ENCODE measurements at places on chromosomes 7 and 10.

- DNase-seq = no peak
These were observed 82.3 kb upstream of the GTF2I start for GRCh38 chr7:74575083-74575784.

DNA sequence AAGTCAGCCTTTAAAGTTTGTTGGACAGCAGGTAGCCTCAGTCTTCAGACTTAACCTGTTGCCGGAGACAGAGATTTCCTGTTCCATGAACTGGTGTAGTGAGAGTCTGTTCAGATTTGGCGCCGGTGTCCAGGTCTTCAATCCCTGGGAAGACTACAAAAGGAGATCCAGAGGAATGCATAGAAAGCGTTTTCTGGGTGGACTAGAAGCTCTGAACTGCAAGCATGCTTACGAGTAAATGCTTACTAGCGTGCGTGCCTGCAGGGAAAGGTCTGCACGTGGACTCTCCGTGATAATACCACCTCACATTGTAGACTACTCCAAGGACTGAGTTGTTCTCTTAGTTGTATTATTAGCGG is 878 bp downstream of the GLRX3 start:
- DNase-seq = no peak

- no peak for DNase-seq
These were observed 177.3 kb upstream of the TNS3 start for GRCh38 chr7:47759056-47759706.

DNA sequence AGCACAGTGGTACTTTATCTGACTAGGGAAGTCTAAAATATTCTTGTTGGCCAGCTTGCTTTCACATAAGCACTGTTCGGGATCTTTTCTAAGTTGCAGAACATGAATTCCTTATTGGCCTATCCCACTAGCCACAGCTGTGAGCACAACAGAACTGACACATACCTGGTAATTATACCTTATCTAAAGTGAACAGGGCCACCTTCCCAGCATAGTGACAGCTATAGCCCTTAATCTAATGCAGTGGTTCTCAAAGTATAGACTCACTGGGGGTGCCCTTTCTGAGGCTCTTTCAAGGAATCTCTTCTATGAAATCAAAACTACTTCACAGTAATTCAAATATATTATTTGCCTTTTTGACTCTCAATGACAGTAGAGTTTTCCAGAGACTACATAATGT is 184.7 kb upstream of the KAT6B start:
- no peak for DNase-seq

GRCh38 chr7:38862666-38863065 is 46.3 kb downstream of the VPS41 start:
- no peak for DNase-seq

DNA sequence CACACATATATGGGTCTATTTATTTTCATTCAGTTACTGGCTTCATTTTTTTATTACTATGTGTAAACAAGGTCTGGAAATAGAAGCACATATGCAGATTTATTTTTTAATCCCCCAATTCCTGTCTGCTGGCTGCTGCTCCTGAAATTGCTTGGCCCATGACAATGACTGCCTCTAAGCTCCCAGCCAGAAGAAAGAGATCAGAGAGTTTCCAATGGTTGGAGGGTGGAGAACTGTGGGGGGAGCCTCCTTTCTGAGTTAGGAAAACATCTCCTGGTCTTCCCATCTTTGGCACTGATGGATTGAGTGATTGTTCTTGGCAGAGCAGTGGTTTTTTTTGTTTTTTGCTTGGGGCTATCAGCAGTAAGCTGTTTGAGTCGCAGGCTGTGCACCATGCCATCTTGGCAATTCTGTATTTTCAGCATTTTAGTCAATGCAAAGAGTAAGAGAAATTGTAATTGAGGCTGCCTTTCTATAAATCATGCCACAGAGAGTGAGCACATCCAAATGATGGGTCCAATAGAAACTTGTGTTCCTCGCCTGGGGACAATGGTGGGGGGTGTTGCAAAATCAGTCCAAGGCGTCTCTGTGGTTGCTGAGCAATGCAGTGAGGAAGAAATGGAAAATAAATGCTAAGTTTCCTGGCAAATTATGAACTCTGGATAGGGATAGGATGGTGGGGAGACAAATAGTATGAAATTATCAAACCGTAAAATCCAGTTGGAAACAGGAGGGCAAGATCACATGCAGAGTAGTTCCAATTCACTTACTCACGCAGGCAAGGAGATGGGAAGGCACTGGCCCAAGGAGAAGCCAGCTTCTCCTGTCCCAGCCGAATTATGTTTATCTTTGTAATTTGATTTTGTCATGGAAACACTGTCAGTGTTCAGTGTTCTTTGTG is 382.4 kb downstream of the SORCS3 start:
- no peak for DNase-seq
